ENCODE measurements at places on chromosomes 2 and 18.

DNA sequence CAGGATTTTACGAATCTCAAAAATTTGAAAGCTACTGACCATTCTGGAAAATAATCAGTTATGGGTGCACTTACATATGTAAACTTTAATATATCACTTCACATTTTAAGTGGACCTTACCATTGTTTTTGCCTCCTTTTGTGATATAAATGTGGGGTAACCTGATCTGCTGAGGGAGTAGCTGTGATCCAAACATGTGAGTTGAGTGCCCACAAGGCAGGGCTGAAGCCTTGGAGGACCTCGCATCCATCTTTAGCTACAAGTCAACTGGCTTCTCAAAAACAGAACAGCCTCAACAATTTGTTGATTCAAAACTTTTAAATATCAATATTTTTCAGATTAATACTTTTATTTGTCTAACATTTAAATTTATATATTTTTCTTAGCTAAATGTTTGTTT is 178.2 kb downstream of the PLCL1 start:
- DNase-seq: no peak

DNA sequence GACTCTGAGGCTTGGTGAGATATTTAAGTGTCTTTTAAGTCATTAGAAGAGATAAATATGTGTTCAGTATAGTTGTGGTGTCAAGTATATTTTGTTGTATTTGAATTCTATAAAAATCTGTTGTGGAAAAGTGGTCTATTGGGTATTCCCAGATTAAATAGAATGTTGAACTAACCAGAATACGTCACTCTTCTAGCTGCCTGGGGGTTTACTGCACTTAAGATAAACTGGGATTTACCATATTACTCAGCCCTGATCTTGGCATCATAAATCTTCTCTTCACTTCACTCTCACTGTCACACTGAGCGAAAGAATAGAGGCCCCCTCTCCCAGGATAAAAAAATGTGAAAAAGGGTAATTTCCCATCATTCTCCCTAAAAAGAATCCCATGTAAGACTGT is 129.8 kb downstream of the BCL2 start:
- DNase-seq: no peak

DNA sequence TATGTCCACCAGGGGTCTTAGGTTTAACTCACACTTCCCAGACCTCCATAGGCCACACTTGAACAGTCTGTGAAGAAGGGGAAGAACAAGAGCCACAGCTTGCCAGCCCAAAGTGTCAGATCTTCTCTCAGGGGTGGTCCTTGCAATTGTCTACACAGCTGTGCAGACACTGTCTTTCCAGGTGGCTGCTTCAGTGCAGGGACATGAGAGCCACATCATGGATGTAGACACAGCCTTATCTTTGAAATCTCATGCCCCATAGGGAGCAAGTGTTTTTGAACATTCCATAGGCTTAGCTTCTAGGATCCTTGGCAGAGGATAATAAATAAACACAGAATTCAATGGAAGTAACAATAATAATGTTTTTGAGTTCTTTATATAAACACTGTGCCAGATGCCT is 6.7 kb downstream of the ZNF407 start:
- DNase-seq: no peak

GRCh38 chr2:101388232-101388631 is 929 bp upstream of the CREG2 start:
- no peak for DNase-seq

GRCh38 chr2:134718817-134719814 is at the start of gene TMEM163:
Gene TMEM163, minus strand, starts transcription at chr2:134719000.
- DNase-seq: peak; percentile 10

DNA sequence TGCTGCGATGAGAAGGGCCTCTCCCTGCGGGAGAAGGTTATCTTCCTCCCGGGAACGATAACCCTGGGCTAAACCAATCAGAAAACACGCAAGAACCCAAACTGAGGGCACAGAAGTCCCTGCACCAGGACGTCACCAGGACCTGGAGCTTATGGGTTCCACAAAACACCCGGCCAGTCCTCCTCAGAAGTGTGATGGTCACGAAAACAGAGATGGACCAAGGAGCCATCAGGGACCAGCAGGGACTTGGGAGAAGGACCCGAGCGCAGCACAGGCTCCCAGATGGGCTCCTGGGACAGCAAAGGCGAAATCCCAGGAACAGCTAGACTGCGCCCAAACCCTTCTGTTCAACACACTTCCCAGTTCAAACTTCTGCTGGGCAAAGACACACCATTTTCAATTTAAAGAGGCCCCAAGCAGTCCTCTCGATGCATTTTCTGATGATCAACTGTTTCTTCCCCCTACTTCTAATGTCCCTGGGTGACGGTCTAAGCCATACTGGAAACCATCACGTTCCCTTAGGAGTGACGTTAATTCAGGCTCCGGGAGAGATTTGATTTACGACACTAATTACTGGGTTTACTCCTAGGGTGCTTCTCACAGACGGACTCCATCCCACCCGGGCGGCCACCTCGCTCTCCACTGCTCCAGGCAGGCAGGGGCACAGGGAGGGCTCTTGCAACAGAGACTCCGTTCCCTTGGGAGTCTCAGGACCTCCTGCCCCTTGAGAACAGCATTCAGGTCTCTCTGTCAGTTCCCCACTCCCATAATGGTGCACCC is 29.2 kb downstream of the ZNF516 start:
- no peak for DNase-seq
